ENCODE measurements at places on chromosomes 11 and 22. TPM values are rescaled to one million over a fixed set of nuclear protein-coding genes. Genes with fewer than 3 reads are reported as not detected.

The MICALL1 gene
- total RNA-seq: 66.1 TPM

The PTPN5 gene
- 0.33 TPM for total RNA-seq

The DCHS1 gene
- total RNA-seq: 40.6 TPM

The DSCAML1 gene
- total RNA-seq: 1.1 TPM

The PSMA1 gene
- 128 TPM for total RNA-seq

The CNIH2 gene
- not detected for total RNA-seq

The RAPSN gene
- 0.36 TPM for total RNA-seq

The SOX10 gene
- 7.1 TPM for total RNA-seq

The KDM4D gene
- total RNA-seq: 0.33 TPM

The HEPN1 gene
- not detected for total RNA-seq

The RIMBP3B gene
- not detected for total RNA-seq

The GALNT18 gene
- 38.5 TPM for total RNA-seq

The OR2AT4 gene
- not detected for total RNA-seq

The KRTAP5-1 gene
- not detected for total RNA-seq

The PATE4 gene
- not detected for total RNA-seq

The GLYAT gene
- not detected for total RNA-seq

The ASRGL1 gene
- 4.8 TPM for total RNA-seq

The MRGPRX4 gene
- total RNA-seq: not detected

The DRD4 gene
- not detected for total RNA-seq

The EML3 gene
- total RNA-seq: 26.3 TPM

The KDM4F gene
- not detected for total RNA-seq

The FBLN1 gene
- total RNA-seq: 123 TPM

The NRXN2 gene
- total RNA-seq: 8.4 TPM

The SHANK2 gene
- total RNA-seq: 43.8 TPM

The WNT11 gene
- 8.9 TPM for total RNA-seq

The INS gene
- not detected for total RNA-seq

The TMA7B gene
- total RNA-seq: not detected

The H19 gene
- total RNA-seq: 67.6 TPM

The TPBGL gene
- total RNA-seq: 0.36 TPM

The KCNE3 gene
- total RNA-seq: 5.4 TPM

The PGA5 gene
- not detected for total RNA-seq

The OR52A1 gene
- not detected for total RNA-seq

The UPK2 gene
- total RNA-seq: not detected

The HOATZ gene
- not detected for total RNA-seq

The SHANK3 gene
- 2.5 TPM for total RNA-seq

The KRTAP5-11 gene
- total RNA-seq: not detected

The SH3BP1 gene
- 1.4 TPM for total RNA-seq

Data from sigmoid colon (tissue), 7 donors.